ENCODE measurements at places on chromosomes 3 and 15.

DNA sequence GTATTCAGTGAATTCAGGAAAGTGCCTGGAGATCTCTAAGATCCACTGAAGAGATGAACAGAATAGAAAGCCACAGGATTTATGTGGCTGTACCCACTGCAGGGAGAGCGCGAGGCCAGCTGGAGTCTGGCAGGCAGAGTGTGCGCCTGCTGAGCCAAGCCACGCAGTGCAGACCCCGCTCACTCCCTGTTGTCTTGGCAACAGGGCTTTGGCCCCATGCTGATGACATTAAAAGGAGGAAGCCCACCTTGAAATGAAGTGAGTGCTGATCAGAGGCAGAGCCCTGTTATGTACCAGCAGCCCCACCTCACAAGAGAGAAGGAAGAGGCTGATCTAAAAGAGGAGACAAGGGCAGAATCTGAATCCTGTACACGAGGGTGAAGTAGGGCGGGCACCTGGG is 36.7 kb downstream of the PXYLP1 start:
- no peak for DNase-seq

- DNase-seq: no peak
Observed at GRCh38 chr3:140724856-140725812, 47.3 kb downstream of the TRIM42 start.

GRCh38 chr3:56003129-56003528 is 465.1 kb downstream of the ERC2 start:
- no peak for DNase-seq

DNA sequence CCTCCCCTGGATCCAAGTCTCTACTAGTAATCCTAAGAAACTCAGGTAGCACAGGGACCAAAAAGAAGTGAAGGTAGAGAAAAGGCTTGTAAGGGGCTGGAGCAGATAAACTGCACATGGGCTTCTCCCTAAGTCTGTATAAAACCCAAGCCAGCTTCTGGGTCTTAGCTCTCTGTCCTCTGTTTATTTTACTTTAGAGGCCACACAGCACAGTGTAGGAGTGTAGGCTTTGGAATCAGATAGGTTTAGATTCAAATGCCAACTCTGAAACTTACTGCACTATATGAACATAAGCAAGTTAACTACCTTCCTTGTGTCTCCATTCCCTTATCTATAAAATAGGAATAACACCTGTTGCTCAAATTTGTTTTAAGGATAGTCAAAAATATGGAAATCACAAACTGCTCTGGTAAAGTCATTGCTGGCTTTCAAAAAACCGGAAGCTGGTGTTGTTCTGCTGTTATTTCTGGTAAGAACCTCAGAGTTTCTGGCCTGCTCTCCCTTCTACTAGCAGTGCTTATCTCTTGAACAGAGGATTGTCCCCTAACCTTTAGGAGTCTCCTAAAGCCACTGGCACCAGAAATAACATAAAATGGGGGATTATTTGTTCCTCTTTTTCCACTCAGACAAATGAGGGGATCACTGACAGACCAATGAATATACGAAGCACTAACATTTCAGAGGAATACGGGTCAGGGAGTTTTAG is 33.8 kb downstream of the PIK3R4 start:
- no peak for DNase-seq

GRCh38 chr3:4739289-4740236 is 239.7 kb upstream of the BHLHE40 start:
- no peak for DNase-seq

DNA sequence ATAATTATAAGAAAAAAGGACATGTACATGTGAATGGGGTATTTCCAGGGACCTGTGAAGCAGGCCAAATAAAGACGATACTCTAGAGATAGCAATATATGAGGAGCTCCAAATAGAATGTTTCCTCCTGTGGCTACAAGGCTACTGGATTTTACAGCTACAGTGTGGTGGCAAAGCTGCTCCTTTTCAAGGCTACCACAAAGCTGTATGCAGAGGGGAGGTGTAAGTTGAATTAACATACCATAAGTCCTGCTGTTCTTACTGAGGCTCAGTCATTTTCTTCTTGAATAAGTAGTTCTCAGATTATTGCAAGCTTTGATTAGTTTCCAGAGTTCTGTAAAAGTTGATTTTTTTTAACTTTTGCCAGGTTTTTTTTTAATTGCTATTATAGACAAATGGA is 1184.6 kb upstream of the EPHA6 start:
- DNase-seq: no peak

GRCh38 chr3:147838652-147839051 is 429.5 kb downstream of the ZIC1 start:
- no peak for DNase-seq

- no peak for DNase-seq
Observed at GRCh38 chr3:27589795-27590194, 105.6 kb upstream of the SLC4A7 start.

DNA sequence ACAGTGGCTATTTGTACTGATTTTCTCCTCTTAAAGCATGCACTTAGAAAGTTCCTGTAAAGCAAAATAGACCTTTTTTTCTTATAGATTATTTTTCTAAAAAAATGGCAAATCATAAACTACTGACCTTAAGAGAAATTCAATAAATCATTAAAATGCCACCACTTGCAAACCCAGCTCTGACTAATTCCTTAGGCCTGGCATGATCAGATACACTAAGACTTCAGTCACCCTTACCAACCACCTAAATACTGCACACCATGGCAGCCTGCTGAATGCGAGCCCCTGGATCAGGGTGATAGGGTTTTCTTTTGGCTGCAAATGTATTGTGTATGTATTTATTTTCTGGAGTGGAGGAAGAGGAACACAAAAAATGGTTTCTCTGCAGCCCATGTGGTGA is 370.6 kb upstream of the TBL1XR1 start:
- no peak for DNase-seq
